Ascending aorta (tissue), 2 donors: ENCODE measurements at places on chromosomes 1 and 21. TPM values are rescaled to one million over a fixed set of nuclear protein-coding genes. Genes with fewer than 3 reads are reported as not detected.

Gene RNF223
- not detected for total RNA-seq

Gene PROK1
- not detected for total RNA-seq

Gene CTH
- 4.3 TPM for total RNA-seq

Gene DNASE2B
- not detected for total RNA-seq

Gene LYPD8
- total RNA-seq: not detected

DNA sequence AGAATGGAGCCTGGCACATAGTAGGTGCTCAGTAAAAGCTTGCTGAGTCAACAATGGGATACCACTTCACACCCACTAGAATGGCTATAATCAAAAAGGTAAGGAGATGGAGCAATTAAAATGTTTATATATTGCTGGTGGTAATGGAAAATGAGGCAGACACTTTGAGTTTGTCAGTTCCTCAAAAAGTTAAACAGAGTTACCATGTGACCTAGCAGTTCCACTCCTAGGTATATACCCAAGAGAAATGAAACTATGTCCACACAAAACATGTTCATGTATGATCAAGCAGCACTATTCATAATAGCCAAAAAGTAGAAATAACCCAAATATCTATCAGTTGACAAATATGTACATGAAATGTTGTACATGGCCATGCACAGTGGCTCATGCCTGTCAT is 74.8 kb upstream of the ECE1 start:
- DNase-seq: no peak

GRCh38 chr1:8043621-8044020 is 17.5 kb upstream of the ERRFI1 start:
- no peak for DNase-seq

DNA sequence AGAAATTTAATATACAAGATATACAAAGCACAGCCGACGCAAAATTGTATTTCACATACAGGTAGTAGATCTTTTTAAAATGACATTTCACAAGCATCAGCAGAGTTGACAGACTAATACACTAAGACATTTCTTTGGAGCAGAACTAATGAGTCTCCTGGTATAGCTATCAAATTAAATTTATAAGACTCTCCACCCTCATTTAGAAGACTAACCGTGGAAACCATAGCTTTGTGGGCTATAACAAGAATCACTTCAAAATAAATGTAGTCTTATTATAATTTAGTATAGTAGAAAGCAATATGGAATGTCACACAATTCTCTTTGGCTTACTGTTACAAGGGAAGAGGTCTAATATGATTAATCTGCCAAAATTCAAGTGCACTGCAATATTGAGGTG is 204.9 kb downstream of the VAV3 start:
- DNase-seq: no peak

DNA sequence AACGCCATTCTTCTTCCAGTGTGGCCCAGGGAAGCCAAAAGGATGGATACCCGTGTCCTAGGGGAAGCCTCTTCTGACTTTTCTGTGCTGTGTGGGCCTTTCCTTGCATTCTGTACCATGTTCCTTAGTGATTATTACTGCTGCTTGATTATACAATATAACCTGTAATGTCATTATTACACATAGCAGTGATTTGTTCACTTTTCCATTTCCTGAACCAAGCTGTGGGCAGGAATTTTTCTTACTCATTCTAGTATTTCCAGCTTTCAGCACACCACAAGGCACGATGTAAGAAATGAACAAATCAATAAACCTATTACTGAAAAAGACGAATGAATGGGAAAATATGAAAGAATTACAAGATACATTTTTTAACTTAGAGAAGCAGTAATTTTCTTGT is 8.4 kb upstream of the USP33 start:
- DNase-seq: no peak
